DMS153 (cell line): ENCODE measurements at places on chromosomes 3 and 15.

DNA sequence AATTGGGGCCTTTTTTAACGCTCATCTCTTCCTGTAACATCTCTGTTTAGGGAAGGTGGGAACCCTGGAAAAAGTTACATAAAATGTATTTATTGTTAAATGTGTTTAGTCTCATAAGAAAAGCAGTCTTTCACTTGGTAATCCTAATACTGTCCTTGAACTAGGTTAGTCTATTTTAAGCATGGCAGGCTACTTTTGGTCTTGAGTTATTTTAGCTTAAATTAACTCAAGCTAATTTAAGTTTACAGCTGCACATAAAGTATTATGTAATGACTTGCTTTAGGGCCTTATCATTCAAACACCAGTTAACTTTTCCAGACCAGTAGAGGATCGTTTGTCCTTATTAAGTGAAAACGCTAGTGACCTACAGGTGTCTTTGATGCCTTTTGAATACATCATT, 63.2 kb downstream of the DCUN1D1 start:
- no peak for DNase-seq

GRCh38 chr3:148950806-148951205, 40.5 kb upstream of the GYG1 start:
- no peak for DNase-seq

DNA sequence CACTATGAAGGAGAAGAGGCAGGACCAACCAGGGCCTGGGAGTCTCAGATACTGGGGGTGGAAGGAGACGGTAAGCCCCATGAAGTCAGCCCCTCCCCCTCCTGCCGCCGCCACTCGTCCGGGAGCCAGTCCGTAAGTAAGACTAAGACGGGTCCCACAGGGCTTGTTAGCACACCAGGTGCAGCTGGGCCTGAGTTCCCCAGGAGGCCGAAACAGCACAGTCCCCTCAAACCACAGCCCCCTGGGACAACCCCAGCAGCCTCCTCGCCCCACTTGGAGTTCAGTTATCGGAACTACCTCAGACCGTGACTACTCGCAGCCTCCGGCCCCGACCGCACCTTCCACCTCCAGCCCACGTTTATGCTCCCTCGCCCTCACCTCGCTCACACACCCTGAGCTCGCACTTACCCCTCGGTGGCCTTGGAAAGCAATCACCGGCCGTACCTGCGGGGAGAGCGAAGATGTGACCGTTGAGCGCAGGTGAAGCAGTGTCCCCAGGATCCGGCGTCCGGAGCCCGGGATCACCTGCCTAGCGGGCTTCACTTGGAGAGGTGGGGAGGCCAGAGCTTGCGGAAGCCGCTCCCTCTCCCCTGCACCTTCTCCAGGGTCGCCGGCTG, 557 bp downstream of the ELL3 start:
- no peak for DNase-seq

DNA sequence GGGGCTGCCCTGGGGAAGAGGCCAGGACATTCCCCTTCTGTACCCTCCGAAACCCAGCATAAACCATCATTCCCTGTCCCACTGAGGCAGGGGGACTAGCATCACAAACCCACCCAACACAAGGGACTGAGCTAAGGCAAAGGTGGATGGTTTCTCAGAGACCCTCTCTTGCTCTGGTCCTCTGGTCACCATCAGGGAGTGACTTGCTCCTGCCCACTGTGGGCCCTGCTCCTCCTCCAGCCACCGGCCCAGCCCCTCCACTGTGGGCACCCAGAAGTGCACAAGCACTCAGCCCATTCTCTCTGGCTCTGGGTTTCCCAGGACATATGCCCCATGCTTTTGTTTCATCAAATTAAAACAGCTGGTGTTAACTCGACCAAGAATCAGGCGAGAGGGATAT, 44.9 kb downstream of the PTH1R start:
- DNase-seq = no peak
